ENCODE measurements at places on chromosomes 5 and 9.

GRCh38 chr9:116320290-116320689 lies 166.7 kb downstream of the PAPPA start:
- DNase-seq: no peak

GRCh38 chr5:83817591-83817990 lies 96.9 kb upstream of the HAPLN1 start:
- no peak for DNase-seq

DNA sequence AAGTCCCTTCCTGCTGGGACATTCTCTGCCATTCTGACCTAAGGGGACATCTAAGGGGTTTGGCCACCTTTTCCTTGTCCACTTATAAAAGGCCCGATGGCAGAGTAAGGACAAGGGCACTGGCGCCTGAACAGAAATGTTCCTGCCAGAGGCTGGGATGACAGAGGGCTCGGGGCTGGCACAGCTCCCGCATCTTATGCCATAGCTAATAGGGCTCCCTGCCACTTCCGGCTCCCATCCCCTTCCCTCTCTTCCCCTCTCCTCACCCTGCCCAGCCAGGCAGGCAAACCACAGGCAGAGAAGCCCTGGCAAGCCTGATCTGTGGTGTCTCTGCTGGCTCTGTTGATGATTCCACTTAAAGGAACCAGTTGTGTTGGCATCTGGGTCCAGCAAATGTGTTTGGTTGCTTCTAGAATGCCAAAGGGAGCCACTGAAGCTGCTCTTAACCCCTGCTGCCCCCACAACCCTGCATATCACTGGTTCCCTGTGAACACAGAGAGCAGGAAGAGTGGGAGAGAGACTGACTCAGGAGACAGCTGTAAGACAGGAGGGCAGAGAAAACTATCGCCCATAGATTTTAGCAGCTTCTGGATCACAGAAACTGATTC lies 18.4 kb upstream of the ADRA1B start:
- DNase-seq: no peak

DNA sequence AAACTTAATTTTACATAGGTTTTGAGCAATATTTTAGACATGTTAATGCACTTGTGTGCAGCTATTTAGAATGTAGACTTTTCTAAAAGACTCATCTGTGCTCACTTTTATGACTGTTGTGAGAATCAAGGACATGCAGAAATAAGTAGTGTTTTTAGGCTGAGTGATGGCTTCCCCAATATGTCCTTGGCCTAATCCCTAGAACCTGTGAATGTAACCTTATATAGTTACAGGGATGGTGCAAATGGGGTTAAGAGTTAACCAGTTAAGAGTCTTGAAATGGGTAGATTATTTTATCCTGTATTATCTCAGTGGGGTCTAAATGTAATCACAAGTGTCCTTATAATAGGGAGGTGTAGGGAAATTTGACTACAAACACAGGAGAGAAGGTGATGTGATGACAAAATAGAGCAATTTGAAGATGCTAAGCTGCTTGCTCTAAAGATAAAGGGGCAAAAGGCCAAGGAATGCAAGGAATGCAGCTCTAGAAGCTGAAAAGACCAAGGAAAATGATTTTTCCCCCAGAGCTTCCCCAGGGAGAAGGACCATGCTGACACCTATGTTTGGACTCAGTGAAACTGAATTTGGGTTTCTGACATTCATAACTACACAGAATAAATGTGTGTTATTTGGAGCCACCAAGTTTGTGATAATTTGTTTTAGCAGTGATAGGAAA lies 298.0 kb upstream of the PAPPA start:
- DNase-seq: no peak

DNA sequence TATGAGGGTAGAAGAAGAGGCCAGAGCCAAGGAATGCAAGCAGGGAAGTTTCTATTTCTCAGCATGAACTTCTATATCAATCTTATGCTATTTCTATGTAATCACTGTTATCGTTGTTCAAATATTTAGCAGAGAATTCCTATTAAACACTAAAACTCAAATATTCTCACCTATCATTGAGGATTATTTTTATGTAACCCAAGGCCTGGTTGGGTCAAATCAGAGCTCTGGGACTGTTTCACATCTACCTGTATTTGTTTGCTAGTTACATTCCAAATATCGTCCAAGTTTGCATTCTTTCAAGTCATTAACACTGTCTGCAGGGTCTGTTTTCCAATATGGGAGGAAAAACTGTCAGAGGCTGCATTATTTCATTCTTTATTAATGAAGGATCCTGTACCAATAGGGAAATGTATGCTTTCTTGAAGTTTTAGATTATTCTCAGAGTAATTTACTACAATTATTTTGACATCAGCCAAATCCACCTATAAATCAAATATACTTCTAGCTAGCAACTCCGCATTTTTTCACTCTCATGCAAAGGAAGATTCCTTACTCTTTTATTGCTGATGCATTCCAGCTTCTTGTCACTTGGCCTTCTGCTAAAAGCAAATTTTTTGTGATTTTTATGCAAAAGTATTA lies 52.2 kb downstream of the LURAP1L start:
- DNase-seq: no peak

GRCh38 chr5:68531970-68532369 lies 316.4 kb downstream of the PIK3R1 start:
- DNase-seq: no peak

- no peak for DNase-seq
Observed at GRCh38 chr5:76363352-76364225, 39.5 kb upstream of the IQGAP2 start.

- no peak for DNase-seq
Observed at GRCh38 chr5:170431571-170431970, 42.4 kb upstream of the KCNMB1 start.

- no peak for DNase-seq
Observed at GRCh38 chr9:2787065-2787464, 56.8 kb downstream of the PUM3 start.

DNA sequence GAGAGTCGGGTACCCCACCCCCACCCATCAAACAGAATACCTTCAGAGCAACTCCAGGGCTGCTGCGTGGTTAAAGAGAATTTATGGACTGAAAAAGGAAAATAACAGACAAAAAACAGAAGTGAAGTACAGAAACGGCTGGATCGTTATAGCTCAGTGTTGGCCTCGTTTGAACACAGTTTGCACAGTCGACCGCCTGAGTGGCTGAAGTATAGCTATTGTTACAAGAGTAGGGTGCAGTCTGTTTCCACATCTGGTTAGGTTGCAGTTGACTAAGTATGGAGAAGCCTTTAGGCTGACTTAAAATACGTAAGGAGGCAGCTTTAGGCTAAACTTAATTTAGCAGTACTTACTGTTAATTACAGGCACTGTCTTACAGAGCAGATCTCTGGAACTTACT lies 121.2 kb downstream of the GCNT1 start:
- no peak for DNase-seq

DNA sequence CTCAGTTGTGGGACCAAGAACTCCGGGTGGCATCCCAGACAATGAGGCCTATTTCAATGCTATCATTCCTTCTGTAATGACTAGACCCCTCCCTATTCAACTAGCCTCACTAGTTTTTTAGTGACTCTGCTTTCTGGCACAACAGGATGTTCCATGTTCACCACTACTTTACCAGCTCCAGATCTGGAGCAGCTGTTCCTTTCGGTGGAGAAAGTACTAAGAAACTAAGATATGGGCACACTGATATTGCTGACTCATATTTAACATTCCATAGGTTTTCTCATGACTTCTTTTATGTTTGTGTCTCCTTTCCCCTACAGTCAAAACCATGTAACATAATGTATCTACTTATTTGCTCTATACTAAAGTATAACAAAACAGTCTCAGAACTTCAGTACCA lies 24.1 kb downstream of the IL33 start:
- no peak for DNase-seq

GRCh38 chr9:129562514-129562913 lies 58.4 kb downstream of the C9orf50 start:
- no peak for DNase-seq

DNA sequence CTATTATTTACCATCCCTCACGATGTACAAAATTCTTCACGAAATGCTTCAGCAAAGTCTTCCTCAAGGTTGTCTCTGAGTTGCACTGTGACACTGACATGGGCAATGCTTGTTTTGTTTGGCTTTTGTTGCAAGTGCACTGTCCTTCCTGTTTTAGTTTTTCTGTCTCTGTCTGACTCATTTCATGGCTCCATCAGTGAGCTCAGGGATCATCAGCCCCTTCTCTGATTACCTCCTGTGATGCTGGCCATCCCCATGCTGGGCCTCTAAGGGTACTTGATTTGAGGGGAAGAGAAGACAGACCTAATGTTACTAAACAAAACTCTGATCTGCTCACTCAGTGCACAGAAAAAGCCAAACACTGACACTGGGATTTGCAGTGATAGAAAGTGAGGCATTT lies 37.6 kb upstream of the STX17 start:
- DNase-seq: no peak

DNA sequence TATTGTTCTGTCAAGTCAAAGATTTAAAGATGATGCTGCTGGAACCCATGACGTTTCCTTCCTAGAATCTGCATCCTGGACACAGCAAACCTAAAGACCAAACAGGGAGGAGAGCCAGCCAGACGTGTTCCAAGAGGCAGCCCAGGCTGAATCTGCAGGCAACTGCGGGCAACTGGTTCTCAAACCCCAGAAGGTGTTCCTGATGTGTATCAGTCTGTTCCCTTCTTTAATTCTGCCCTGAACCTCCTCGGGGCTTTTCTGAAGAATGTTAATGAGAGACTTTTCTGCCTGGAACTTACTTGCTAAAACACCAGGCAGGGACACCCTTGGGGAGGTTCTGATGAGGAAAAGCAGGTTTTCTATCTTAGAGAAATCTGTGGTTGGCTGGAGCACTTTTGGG lies 132.8 kb upstream of the RETREG1 start:
- no peak for DNase-seq

GRCh38 chr5:12910641-12911040 lies 1006.4 kb upstream of the CTNND2 start:
- no peak for DNase-seq

DNA sequence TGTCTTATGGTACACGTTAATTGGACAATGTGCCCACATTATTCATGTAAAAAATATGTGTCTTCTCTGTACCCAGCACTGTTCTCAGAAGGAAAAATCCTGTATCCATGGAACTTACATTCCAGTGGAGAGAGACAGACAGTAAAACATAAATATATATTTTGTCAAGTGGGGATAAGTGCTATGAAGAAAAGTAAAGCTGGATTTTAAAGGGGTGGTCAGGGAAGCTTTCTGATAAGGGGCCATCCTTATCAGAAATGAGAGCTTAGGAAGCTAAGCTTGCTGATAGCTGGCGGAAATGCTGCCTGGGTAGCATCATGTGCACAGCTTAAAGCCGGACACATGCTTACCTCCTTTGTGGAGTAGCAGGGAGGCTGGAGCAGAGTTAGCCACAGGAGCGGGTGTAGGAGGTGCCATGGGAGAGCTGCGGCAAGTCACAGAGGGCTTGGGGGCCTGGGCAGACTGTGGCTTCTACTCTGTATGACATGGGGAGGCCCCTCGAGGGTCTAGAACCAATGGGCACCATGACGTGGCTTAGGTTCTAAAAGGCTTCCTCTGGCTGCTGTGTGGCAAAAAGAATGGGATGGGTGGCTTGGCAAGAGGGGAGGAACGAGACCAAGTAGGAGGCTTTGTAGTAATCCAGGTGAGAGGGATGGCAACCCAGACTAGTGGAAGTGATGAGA lies 141.7 kb downstream of the FGF1 start:
- DNase-seq: no peak

DNA sequence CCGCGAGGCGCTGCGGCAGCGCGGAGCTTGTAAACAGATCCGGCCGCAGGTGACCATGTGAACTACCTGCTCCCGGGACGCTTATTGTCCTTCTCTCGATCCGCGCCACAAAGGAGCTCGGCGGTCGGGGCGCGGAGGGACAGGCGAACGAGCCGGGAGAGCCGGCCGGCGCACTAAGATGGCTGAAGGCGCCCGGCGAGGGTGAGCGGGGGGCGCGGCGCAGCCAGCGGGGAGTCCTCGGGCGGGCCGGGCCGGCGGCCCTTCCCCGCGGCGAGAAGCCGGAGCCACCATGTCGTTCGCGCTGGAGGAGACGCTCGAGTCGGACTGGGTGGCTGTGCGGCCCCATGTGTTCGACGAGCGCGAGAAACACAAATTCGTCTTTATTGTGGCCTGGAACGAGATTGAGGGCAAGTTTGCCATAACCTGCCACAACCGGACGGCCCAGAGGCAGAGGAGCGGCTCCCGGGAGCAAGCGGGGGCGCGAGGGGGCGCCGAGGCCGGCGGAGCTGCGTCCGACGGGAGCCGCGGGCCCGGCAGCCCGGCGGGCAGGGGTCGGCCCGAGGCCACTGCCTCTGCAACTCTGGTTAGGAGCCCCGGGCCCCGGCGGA lies 535 bp downstream of the JMY start:
- DNase-seq: no peak

DNA sequence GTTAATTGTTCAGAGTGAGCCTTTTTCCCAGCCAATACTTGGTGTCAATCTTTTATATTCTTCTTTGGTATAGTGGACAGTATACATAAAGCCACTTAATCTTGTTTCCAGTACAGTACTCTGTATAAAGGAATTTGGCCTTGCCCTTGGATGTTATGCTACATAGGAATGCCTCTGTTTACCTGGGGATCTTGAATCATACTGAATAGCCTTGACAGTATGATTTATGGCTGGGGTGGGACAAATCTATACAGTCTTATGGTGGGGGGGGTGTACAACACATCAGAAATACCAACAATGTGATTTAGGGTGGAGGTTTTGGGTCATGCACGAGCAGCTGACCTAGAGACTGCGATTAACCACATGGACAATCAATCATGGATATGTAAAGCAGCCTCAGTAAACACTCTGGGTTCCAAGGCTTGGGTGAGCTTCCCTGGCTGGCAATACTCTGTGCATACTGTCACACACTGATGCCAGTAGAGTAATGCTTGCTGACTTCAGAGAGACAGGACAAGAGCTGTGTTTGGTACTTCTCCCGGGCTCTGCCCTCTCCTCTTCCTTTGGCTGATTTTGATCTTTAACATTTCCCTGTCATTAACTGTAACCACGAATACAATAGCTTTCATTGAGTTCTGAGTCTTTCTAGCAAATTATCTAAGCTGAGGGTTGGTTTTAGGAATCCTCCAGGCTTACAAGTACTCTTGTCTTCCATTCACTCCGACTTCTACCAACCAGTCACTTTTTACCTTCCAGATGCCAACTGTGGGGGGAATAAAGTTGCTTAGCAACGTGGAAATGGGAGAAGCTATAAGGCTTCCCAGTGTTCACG lies 84.6 kb downstream of the IARS1 start:
- DNase-seq: no peak

GRCh38 chr5:156431956-156432829 lies 105.2 kb downstream of the SGCD start:
- DNase-seq: no peak

- no peak for DNase-seq
Observed at GRCh38 chr5:87410931-87411330, 1.8 kb downstream of the CCNH start.

- no peak for DNase-seq
Observed at GRCh38 chr5:163347671-163348070, 89.7 kb upstream of the CCNG1 start.

GRCh38 chr9:98521141-98521540 lies 187.6 kb downstream of the GABBR2 start:
- DNase-seq: no peak

DNA sequence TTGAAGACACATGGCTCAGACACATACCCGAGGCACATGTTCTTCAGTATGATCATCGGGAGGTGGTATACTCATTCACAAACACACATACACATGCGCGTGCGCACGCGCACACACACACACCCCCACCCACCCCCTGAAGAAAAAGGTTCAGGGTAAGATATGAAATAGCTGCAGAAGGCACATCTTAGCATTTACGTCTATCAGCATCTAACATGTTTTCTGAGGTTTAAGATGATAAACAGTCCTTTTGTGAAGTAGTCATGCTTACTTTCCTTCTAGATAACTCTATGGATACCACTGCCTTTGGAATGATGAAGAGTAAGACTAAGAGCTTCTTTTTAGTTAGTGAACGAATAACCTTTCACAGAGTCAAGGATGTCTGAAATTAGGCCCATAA lies 105.1 kb upstream of the GNA14 start:
- no peak for DNase-seq

Measured in stimulated activated CD8-positive, alpha-beta memory T cell treated with anti-CD3 and anti-CD28 coated beads, Interleukin-7, amount 100 ng/mL, for 4 hours (primary cell).